ENCODE measurements at places on chromosomes 2 and 18.

GRCh38 chr2:100104718-100105677, 37.4 kb downstream of the AFF3 start:
- DNase-seq = peak; percentile 53

GRCh38 chr2:82314836-82315472, 2010.4 kb upstream of the LRRTM1 start:
- DNase-seq = no peak

DNA sequence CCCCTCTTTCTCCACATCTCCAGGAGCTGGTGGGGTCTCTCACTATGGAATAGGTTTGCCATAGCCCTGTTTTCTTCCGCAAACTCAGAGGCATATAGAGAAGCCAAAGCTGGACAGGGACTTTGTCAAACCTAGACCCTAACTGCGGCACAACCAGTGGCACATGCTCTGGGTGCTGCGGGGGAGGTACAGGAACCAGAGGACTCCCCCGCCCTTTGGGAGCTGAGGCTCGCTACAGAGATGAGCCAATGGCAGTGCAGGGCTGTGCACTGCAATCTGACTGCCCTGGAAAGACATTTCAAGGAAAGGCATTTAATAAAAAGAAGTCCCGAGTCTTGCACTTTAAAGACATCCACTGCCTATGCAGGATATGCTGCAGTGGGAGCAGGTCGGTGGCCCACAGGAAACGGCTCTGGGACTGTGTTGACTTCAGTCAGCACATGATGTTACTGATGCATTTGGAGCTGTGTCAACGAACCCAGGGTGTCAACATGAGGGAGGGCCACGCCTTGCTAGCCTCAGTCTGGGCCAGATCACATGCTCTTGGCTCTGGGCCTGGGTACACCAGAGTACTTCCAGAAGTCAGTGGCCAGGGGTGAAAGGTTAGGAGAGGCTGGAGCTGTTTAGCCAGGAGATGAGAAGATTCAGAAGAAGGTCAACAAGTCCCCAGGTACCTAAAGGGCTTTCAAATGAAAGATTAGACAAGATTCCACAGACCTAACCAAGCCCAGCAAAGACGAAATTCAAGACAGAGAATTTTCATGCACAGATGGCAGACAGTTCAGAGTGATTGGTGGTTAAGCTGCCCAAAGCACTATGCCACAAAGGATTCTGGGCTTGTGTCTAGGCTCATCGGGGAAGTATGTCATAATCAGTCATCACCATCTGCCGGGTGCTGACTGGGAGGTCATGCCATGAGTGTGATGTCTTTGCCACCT, 8.2 kb downstream of the SLC35F6 start:
- DNase-seq = no peak

- no peak for DNase-seq
Observed at GRCh38 chr18:79294235-79294634, 101.5 kb upstream of the NFATC1 start.

DNA sequence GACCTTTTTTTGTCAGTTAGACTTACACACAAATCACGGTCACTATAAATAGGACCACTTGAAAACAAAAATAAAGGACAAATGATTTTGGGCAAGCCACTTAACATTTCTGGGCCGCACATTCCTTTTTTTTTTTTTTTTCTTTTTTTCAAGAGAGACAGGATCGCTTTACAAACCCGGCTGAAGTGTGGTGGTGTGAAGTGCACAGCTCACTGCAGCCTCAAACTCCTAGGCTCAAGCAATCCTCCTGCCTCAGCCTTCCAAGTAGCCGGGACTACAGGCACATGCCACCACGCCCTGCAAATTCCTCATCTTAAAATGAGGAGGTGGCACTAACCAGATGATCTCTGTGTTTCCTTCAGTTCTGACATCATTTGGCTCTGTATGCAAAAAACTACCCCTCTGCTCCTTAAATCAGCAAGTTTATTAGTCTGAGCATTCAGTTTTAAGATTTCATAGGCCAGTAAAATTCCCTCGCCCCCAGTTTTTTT, 28.3 kb upstream of the MRO start:
- no peak for DNase-seq

DNA sequence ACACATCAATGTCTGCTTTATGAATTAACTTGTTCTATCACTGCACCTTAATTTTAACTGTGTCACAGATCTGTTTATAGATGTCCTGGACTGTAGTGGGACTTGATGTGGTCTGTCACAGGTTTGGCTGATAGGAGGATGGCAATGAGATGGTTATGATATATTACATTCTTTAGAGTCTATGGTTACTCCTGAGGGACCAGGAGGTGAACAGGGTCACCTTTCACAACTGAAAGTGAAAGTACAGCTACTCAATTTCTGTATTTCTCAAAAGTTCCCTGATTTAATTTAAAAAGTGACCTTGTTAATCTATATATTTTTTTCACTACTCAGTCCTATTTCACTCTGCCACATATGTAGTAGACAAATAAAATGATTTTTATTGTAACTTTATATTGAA, 1284.1 kb upstream of the GYPC start:
- no peak for DNase-seq

DNA sequence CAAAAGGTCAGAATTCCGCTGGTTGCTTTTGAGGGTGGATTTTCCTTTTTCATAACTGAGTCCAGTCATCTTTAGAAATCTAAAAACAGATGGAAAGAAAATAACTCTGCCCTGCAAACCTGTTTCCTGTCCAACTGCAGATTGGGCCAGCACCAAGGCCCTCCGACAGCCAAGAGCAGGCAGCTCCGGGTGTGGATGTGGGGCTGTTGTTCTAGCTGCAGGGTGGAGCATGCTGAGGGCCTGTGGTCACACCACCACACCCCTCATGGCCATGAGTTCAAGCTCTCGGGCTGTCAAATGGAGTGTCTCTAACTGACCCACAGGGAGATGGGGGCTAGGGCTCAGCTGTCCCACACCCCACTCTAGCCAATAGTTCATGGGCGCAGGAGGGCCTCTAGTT, 69.3 kb upstream of the BZW1 start:
- no peak for DNase-seq

DNA sequence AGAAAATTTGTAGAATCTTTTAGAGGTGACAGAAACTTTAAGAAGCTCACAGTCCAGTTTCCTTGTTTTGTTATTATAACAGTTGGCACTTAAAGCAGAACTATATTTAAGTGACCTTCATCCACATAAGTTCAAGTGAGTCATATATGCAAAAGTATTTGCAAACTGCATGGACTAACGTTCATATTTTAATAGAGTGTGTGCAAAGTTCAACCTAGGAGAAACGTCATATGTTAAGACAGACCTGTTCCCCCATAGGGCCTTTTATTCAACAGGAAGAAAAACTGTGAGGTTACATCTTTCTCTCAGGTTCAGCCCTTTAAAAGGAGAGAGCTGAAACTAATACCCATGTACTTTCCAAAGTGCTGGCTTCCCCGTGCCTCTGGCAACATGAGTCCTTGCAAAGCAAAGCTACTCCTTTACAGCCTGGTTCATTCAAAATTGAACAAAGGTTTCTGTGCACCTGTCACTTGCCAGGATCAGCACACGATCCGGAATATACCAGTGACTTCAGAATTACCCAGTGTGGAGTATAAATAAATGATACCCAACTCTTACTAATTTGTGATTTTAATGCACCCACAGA, 280.0 kb upstream of the RAB12 start:
- DNase-seq = no peak

GRCh38 chr2:139836769-139837168, 1056.6 kb upstream of the NXPH2 start:
- DNase-seq = no peak

GRCh38 chr18:37653618-37654017, 88.0 kb upstream of the CELF4 start:
- DNase-seq = no peak

GRCh38 chr2:48605482-48606175, 12.0 kb upstream of the GTF2A1L start:
- no peak for DNase-seq

DNA sequence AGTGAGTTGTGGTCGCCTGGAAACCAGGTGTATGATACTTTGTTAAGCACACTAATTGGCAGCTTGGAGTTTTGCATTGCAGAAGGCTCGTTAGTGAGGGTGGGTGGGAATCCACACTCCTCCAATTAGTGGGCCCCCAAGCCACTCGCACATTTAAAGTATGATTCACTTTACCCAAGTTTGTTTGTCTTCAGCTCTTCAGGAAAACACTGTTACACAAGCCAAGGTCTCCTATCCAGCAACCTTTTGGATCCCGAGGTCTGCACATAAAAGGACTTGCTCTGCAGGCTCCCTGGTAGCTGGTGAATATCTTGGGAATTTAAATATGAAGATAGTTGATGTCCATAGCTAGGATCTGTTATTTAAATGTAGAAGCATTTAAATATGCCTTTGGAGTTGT, 66.1 kb downstream of the NPAS2 start:
- DNase-seq = no peak

Measured in GM13977 (cell line).